ENCODE measurements at places on chromosomes 7 and 10.

GRCh38 chr7:16982640-16983350, 101.0 kb upstream of the AGR3 start:
- no peak for DNase-seq

DNA sequence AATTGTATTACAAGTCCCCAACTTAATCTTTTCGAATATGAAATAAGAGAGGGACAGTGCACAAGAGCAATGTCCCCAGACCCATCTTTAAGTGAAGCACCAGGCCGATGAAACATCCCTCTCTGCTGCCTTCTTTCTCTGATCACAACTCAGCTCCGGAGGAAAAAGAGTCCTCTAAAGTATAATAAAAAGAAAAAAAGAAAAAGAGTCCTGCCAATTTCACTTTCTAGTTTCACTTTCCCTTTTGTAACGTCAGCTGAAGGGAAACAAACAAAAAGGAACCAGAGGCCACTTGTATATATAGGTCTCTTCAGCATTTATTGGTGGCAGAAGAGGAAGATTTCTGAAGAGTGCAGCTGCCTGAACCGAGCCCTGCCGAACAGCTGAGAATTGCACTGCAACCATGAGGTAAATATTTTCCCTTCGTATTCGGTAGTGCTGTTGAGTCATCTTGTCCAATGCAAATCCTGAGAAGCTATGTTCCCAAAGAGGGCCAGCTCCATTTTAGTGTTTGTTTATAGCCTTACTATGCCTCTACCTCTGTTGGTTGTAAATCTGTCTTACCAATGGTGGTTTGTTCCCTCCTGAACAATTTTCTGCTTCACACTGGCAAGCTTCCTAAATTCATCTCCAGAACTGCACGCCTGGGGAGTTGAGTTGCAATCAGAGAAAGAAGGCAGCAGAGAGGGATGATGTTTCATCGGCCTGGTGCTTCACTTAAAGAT, at the start of gene IFIT2:
Gene IFIT2 (plus strand): TSS at position 326 of the 725 bp plus-strand sequence. CDS start 78 bp downstream, at position 404.
- DNase-seq = no peak

GRCh38 chr7:124022551-124022950, 10.3 kb downstream of the TMEM229A start:
- DNase-seq = no peak

GRCh38 chr10:88088441-88089340, 225.3 kb downstream of the PTEN start:
- no peak for DNase-seq

DNA sequence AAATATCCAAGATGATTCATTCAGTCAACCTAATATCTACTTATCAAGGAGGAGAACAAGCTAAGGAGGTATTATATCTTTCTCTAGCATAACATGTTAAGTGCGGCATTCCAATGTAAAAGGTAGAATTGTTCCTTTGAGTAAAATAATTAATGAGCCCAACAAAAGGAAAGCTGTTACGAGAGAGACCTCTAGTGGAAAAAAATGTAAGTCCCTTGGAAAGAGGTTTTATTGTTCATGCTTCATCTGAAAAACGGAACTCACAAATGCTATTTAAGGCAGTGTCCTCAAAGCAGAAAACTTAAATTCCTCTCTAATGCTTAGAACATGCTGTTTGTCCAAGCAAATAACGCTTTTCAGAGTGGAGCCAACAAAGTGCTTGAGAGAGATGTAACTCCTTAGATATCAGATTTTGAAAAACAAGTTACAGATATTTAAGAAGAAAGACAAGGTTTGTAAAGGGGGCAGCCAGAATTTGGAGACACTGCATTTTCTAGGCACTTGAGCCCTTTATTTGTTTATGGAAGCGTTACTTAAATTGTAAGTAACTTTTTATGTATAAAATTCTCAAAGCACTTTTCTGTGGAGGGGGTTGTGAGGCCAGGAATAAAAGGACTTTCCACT, 119.9 kb downstream of the TFEC start:
- no peak for DNase-seq

- no peak for DNase-seq
These were observed 84.9 kb downstream of the CAMK1D start for GRCh38 chr10:12434277-12434676.

GRCh38 chr7:124635416-124635815, 130.2 kb downstream of the GPR37 start:
- DNase-seq = no peak

GRCh38 chr7:76252021-76252420, 50.3 kb downstream of the SRRM3 start:
- no peak for DNase-seq

GRCh38 chr10:72250666-72251065, 23.1 kb upstream of the DDIT4 start:
- no peak for DNase-seq

- DNase-seq = no peak
These were observed 5.8 kb downstream of the TWIST1 start for GRCh38 chr7:19111474-19112273.

- DNase-seq = no peak
These were observed 39.0 kb downstream of the MAD1L1 start for GRCh38 chr7:2193575-2194305.

DNA sequence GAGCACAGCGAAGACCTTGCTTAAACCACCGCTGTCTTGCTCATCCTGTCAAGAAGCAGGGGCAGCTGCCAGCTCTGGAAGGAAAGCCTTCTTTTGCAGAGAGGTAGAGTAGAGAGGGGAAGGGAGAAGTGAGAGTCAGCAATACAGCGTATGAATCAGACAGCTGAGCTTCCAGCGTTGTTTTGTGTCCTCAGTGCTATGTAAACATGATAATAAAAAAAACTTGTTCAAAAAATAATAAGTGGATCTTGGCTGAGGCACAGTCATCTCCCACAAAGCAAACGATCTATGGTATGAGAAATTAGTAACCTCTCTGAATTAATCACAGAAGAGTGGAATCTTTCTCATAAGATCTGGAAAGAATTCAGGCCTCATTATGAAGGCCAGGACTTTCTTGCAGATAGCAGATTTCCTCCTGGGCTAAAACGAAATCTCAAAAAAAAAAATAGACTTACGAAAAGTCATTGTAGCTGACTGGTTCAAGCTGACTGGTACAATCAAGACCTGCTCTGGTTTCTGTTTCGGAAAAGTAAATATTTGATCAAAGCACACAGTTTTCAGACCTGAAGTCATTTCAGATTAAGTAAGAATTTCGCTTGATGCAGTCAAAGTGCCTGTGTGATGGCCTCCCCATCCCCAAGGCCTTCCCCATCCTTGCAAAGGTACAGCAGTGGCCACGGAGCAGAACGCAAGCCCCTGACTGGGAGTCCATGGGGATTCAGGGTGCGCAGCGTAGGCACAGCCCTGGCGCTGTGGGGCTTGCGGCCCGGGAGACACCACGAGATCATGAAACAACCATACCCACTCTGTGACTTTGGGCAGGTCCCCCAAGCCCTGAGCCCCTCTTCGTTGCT, 29.4 kb downstream of the CHST15 start:
- DNase-seq = no peak

DNA sequence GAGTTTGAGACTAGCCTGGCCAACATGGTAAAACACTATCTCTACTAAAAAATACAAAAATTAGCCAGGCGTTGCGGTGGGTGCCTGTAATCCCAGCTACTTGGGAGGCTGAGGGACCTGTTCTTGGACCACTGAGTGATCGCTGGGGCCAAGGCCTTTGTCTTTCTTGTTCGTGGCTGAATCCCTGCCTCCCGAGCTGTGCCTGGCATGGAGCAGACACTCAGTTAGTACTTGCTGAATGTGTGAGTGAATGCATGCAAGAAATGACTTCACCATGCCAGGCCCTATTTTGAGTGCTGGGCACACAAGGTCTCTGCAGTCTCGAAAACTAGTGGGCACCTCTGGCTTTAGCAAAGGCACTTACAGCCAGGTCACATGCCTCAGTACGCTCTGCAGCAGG, 85.1 kb downstream of the HIP1 start:
- DNase-seq = no peak

GRCh38 chr7:18541181-18541870, 45.8 kb downstream of the HDAC9 start:
- DNase-seq = no peak

GRCh38 chr10:130558746-130559546, 422.8 kb downstream of the GLRX3 start:
- no peak for DNase-seq

DNA sequence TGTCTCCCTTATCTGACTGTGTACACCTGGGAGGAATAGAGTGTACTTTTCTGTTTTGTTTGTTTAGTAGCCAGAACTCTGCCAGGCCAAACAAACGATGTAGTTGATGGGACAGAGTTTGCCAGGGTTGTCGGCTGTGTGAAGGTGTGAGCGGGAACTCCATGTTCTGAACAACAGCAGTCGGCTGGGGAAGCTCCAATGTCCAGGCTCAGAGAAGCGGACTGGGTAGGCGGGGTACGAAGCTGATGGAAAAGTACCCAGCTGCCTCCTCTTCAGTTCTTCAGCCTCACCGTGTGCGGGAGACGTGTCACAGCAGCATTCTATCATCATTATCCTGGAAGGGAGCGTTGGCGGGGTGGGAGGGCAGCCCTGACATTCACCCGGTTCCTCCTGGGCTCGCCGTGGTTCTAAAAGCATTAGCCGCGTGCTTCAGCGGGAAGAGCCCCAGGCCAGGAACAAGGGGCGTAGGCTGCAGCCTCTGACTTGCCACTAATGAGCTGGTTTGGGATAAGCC, 52.9 kb downstream of the PFKFB3 start:
- no peak for DNase-seq

DNA sequence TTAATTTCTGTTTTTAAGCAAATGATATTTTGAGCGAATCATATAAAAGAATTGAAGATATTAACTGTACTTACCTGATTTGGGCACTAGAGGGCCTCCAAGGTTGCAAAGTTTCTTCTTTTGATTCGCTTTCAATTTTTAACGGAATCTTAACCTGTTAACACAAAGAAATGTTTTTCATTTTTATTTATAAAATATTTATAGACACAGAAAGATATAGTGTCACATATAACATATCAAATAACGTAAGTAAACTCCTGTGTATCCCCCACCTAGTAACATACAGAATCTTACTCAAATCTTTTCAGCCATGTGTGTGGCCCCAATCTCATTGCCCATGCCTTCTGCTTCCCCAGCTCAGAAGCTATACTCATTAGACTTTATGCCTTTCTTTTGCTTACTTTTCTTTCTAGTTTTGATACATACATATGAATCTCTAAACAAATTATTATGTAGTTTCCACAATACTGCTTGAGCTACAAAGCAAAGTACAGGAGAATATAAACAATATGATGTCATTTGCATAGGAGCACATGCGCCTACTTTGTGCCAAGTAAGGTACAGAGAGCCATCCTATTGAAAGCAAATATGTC, 49.5 kb upstream of the ZPBP start:
- no peak for DNase-seq

DNA sequence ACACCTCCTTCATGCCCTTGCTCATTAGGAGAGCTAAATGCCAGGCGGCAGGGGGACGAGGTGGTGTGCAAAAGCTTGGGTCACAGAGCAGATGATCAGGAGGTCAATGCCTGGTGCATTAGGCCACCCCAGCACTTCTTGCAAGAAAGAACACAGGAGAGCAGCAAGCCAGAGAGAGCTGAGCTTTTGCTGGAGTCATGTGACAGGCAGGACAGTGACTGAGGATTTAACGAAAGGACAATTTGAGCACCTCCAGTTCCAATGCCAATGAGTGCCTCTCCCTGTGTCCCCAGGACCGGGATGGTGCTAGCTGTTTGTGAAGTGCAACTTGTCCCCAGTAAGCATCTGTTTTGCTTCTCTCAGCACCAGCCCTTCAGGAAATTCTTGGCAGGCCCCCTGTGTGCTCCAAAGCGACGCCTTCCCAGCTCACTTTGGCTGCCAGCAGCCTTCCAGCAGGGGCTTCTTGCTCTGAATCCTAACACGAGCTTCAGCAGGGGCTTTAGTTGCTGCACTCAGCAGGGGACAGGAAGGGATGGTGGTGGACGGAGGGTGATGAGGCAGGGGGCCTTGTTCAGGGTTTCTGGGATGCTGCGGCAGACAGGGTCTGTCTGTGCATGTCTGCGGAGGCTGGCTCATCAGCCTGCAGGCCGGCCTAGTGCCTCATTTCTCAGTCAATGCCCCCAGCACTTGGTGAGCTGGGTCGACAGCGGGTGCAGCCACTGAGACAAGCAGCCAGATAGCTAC, 368.1 kb downstream of the RPS24 start:
- DNase-seq = no peak

- DNase-seq = no peak
These were observed 126.9 kb upstream of the KLF6 start for GRCh38 chr10:3911713-3912442.

DNA sequence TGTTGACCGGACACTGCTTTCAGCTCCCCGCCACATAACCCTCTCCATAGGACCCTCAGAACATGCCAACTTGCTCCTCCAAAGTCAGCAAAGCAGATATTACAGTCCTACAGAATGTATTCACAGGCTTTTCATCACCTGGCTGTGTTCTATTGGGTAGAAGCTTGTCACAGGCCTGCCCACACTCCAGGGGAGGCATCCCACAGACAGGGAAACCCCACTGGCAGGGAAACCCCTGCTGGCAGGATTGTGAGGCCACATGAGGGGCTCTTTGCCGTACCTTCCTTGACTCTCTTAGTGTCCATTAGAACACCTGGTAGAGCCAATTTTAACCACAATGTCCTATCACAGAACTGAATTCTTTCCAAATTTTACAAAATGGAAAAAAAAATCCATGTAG, 344.2 kb upstream of the MGMT start:
- DNase-seq = no peak

GRCh38 chr10:79399223-79399831, 46.1 kb downstream of the ZCCHC24 start:
- DNase-seq = no peak

GRCh38 chr7:39033885-39034624, 56.3 kb downstream of the POU6F2 start:
- DNase-seq = no peak

- no peak for DNase-seq
These were observed 8.5 kb upstream of the ARMS2 start for GRCh38 chr10:122445904-122446303.

DNA sequence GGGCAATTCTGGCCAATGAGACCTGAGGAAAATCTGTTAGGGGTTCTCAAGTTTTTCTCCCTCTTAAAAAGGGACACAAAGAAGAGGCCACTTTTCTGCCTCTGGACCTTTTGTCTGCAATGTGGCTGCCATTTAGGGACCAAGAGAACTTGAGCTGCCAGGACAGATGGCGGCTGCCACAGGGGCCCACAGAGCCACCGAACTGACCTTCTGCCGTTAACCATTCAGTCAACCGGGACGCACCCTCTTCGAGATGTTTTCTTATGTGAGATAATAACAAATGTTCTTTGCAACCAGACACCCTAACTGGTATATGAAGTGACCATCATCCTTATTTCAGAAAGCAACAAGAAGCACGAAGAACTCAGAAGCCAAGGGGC, 29.2 kb downstream of the GSDME start:
- DNase-seq = no peak
